Stimulated activated CD4-positive, alpha-beta T cell treated with anti-CD3 and anti-CD28 coated beads, TNF-alpha, amount 100 ng/mL, for 1 hour (primary cell): ENCODE measurements at places on chromosomes 16 and 17.

DNA sequence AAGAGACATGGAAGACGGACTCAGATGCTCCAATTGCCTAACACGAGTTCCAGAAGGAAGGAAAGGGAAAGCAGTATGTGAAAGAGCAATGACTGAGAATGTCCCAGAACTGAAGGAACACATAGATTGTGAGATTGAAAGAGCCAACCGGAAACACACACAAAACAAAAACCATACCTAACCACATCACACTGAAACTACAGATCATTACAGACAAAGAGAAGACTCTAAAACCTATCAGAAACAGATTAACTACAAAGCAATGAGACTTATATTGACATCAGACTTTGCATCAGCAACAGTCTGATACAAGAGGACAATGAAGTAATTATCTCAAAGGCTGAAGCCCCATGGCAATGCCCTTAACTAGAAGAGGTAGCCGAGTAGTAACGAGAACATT, 45.6 kb upstream of the CLEC18B start:
- DNase-seq: no peak

DNA sequence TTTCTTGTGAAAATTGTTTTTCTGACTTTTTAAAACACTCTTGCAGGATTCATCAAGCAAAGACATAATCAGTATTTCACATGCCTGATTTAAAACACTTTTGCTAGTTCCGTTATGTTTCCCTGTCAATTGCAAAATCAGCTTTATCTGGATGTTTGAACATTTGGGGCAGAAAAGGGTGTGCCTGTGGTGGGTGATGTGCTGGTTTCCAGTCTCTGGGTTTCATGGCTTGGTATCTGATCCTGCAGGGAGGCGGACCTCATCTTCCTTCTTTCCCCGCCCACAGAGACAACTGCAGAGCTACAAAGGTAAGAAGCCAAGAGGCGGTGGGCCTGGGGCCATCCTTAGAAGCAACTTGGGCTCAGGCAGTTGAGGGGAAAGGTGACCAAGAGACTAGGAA, 41.8 kb downstream of the NLRC5 start:
- DNase-seq: no peak

DNA sequence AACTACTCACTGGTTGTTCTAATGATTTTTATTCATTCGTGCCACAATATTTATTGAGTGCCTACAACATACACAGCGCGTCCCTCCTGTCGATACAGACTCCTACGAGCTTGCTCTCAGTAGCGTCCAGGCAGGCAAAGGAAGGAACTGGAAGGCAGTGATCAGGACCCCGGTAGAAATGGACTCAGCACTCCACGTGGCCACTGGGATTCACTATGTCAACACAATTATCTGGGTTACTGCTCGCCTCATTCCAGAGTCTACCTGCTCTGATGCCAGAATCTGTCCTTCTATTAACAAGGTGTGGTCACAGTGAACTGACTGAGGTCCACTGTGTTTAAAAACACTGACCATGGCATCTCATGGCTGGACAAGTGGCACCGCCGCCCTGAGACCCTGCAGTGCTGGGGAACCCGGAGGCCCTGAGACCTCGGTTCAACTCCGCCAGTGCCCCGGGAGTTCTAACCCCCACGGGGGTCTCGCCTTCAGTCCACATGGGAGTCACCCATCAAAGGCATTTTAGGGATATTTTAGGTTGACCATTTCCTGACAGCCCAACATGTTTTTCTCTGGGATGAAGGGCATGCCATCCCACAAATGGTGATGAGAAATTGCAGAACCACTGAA, 71.4 kb downstream of the ZFHX3 start:
- no peak for DNase-seq

- DNase-seq: peak; percentile 55
These were observed 7.9 kb downstream of the PNPO start for GRCh38 chr17:47949197-47949759.

GRCh38 chr17:18856570-18856915, 1.4 kb upstream of the PRPSAP2 start:
- no peak for DNase-seq
